ENCODE measurements at places on chromosomes 12 and 14.

DNA sequence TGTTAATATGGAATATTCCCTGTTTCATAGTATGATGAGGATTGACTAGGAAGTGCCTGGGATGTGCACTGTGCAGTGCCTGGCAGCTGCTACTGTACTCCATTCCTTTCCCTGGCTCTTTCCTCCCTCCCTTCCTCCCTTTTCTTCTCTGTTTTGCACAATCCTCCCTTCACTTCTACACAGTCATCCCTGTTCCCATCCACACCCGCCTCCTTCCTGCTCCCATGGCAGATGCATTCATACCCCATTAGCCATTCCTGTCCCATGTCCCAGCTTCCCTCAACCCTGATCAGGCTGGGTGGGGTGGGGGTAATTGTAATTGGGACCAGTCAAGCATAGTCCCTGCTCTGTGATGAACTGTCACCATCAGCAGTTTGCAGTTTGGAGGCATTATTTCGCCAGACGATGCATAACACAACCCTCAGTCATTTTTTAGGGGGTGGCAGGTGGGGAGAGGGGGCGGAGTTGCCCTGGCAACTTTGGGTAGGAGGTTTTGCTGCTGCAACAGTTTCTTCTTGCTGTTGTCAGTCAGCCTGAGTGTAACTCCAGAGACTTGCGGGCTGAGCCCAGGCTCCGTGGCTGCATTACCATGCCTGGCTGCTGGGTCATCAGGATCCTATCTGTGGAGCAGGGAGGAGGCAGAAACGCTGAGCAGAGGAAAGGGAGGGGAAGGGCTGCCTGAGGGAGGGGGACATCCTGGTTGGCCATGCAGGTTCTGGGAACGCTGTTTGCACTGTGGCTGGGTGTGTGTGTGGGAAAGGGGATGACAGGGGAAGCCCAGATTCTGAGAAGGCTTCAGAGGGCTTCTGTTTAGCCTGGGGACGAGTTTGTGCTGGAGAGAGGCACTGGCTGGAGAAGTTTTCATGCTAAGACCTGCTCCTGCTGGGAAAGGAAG, 4.1 kb upstream of the KRT84 start:
- no peak for DNase-seq

GRCh38 chr12:91859347-91859746, 286.3 kb downstream of the BTG1 start:
- no peak for DNase-seq

DNA sequence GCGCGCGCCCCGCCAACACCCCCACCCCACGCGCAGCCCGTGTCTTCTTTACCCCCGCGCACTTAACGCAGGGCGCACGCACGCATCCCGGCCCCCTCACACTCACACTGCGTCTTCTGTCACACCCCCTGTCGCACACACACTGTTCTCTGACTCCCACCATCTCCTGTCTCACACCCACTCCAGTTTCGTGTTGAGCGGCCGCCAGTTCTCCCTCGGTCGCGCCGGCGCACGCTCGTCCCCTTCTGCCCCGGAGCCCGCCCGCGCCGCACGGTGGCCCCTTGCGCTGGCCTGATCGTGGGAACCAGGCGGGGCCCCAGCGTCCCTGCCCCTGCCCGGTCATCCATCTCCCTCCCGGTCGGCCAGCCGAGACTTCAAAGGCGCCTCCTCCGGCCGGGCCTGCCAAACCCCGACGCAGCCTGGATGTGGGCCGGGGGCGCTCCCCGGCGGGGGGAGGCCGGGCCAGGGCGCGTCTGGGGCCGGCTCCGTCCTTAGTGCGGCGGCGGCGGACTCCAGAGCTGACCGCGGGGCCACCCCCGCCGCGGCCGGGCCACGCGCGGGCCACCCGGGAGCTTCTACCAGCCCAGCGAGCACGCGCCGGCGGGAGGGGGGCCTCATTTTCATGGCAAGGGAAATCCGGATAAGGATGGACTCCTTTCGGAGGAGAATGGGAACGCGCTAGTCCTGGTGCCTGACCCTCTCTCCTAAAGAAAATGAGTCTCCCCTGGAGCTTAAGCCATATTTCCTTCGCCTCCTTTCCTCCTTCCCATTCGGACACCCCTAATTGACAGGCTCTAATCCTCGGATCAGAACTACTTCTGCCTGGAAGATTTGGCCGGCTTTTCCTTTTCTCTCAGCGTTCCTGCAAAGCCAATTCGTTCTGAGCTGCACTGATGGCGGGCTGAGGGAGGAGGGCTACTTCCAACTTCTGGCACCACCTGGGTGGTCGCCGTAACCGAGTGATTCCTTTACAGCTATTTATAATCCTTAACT, 82.0 kb upstream of the HMGA2 start:
- DNase-seq, result peak; percentile 62

DNA sequence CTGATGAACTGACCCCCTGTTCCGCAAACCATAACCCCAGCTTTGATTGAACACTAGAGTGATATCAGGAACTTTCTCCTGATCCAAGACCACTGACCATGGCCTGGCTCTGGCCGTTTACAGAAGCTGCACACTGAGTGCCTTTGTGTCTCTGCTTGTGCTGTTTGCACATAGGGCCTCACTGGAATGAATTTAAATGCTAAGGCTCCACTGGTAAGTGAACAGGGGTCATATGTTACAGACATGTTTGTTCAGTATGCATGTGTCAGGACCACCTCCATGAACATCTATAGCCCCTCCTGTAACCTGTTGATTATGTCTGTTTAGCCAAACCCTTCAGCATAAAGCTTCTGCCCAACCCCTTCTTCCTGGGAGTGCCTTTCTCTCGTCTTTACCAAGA, 1239.8 kb downstream of the TMEM121 start:
- DNase-seq, result no peak

GRCh38 chr12:118358612-118359540, 13.8 kb downstream of the TAOK3 start:
- DNase-seq, result no peak

GRCh38 chr14:99141236-99141635, 130.8 kb downstream of the BCL11B start:
- peak; percentile 54 for DNase-seq

- DNase-seq, result no peak
Measured at GRCh38 chr12:110343736-110344555, 59.6 kb downstream of the ANAPC7 start.

- no peak for DNase-seq
Measured at GRCh38 chr12:103779410-103780092, 61.5 kb downstream of the NT5DC3 start.

GRCh38 chr14:89144642-89145041, 272.4 kb downstream of the FOXN3 start:
- DNase-seq, result no peak

- DNase-seq, result no peak
Measured at GRCh38 chr12:107513636-107514400, 171.8 kb upstream of the PWP1 start.

DNA sequence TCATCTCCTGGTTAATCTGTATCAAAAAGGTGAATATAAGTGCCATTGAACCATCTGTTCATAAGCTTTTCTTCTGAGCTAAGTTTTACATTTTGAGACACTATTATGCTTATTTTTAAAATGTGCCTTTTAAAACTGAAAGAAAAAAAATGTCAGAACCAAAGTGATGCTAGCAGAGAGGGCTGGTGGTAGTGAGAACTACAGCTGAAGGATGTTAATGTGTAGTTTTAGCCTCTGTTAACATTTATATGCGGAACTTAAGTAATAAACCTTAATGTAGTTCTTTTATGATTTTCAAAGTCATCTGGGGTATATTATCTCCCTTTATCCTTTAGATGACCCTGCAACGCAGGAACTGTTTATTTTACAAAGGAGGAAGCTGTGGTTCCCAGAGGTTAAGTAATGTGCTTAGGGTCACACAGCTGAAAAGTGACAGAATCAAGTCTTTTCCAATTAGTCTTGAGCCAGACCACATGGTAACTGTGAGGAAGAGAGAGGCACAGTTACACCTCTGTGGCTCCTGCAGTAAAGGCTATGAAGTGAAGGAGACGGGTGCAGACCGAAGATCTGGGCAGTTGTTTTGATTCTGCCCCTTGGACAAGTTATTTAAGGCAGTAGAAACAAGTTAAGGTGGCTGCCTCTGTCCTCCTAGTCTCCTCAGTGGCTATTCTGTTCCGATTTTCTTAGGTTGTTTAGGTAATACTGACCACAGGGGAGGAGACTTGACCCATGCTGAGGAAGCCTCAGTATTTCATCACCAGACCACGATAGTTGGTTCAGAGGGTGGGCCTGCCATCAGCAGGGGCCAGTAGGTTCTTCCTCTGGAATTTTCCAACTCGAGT, 23.9 kb downstream of the GNG2 start:
- DNase-seq, result no peak

GRCh38 chr12:53090554-53090953, 6.9 kb upstream of the IGFBP6 start:
- DNase-seq, result no peak

GRCh38 chr12:121804417-121805111, 755 bp downstream of the SETD1B start:
- no peak for DNase-seq

DNA sequence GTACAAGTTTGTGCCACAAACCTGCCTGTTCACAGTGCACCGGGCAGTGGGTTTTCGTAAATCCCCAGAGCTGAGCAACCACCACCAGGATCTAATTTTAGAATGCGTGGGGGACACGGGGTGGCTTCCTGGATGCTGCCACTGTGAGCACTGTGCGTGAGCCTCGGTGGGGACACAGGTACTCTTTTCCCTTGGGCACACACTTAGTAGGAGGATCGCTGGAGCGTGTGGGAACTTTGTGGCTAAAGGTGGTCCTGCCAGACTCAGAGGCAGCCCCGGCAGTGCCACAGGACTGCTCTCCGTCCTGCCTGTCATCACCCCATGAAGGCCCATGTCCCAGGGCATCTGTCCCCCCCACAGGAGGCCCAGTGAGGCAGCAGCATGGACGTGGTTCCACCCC, 21.1 kb downstream of the BTBD6 start:
- DNase-seq, result no peak

DNA sequence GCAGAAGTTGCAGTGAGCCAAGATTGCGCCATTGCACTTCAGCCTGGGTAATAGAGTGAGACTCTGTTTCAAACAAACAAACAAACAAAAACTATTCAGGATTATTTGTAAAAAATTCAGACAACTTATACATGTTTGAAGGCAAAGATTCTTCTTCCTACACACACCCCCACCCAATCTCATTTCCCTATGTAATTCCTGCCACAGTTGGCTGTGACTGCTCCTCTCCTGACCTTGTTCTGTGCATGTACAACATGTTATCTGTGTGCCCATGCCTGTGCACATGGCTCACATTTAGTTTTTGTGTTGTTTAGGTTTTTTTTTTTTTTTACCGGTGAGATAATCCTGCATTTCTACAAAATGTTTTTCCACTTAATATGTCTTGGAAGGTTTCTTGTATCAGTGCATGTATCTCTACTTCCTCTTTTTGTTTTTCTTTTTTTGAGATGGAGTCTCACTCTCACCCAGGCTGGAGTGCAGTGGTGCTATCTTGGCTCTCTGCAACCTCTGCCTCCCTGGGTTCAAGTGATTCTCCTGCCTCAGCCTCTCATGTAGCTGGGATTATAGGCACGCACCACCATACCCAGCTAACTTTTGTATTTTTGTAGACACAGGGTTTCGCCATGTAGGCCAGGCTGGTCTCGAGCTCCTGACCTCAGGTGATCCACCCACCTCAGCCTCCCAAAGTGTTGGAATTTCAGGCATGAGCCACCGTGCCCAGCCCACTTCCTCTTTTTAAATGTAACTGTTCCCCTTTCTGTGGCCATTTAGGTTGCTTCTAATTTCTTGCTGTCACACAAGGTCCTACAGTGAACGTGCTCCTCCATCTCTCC, 8.7 kb downstream of the CFAP251 start:
- DNase-seq, result no peak

- no peak for DNase-seq
Measured at GRCh38 chr12:94498698-94499097, 39.0 kb upstream of the CEP83 start.

GRCh38 chr12:101747697-101748096, 8.4 kb upstream of the SYCP3 start:
- no peak for DNase-seq

DNA sequence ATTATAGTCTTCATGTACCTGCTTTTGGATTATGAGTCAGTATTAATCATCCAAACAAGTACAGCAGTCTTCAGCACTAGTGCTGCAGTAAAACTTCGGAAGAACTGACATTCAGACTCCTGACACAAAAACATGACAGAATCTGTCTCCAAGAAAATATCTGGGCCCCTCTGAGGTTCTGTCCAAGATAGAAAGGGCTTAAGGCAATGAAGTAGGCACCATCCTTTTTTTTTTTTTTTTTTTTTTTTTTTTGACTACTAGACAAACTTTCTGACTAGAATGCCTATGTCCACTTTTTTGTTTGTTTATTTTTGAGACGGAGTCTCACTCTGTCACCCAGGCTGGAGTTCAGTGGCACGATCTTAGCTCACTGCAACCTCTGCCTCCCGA, 112.5 kb downstream of the MED13L start:
- DNase-seq, result no peak

DNA sequence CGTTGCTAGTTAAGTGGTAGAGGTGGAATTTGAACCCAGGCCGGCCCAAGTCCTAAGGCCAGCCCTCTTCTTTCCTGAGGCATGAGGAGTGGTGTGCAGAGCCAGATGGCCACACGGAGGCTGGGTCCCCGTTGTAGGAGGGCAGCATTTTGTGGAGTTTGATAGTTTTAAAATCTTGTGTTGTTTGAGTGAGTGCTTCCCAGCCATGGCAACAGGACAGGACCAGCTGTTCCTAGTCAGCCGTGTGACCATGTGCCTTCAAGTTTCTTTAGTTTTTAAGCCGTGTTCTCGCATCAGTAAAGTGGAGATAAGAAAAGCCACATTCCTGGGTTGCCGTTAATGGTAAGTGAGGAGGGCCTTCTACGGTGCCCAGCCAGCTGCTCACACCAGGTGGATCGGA, 44.4 kb downstream of the UBE3B start:
- DNase-seq, result no peak

- no peak for DNase-seq
Measured at GRCh38 chr12:68609998-68610369, 715 bp upstream of the RAP1B start.

- DNase-seq, result no peak
Measured at GRCh38 chr12:79299447-79300198, 391.1 kb downstream of the PAWR start.

Measured in natural killer cell treated with Interleukin-12 subunit alpha and Interleukin-12 subunit beta and Interleukin-15 and Interleukin-18, amount 100 ng/mL, for 72 hours (primary cell).